ENCODE measurements at places on chromosomes 6 and 20. TPM values are rescaled to one million over a fixed set of nuclear protein-coding genes. Genes with fewer than 3 reads are reported as not detected.

- no peaks in the 10 kb centered on the region for H3K4me1 ChIP-seq
- H3K27me3 ChIP-seq: no peaks in the 10 kb centered on the region
- no peaks in the 10 kb centered on the region for H3K36me3 ChIP-seq
- DNase-seq: no peak
Observed at GRCh38 chr20:46151936-46152335, 33.8 kb downstream of the CD40 start.

DNA sequence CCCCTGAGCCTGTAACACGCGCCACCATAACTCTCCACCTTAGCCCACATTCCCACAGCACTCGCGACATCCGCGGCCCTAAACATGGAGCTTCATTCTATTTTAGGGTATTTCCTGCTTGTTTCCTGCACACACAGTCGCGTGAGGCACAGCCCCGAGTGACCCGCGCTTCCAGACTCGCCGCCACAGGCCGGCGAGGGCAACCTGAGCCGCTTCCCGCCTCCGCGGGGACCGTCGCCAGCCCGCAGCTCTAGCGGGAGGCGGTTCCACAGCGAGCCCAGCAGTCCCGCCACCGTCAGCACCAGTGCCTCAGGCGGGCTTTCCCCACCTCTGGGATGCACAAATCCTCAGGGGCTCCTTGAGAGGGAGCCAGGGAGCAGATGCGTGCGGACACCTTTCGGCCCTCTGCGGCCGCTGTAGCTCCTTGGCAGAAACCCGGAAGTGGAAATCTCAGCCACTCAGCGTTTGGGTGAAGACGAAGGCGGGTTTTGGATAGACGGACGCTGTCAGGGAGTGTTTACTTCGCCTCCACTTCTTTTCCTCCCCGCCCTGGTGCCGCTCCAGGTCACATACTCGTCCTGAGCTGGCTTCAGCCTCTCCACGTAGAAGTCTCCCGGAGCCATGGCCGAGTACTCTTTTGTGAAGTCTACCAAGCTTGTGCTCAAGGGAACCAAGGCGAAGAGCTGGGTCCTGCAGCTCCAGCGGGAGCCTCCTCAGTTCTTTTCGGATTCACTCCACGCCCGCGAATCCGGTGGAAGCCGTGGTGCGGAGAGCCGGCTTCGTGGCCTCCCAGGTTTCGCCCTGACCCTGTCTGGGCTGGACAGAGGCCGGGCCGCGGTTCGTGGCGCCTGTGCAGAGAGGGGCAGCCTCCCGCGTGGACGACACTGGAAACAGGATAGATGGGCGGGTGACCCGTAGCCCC is 2177.4 kb upstream of the DEFB115 start:
- H3K36me3 ChIP-seq: no peaks in the 10 kb centered on the region
- H3K4me3 ChIP-seq: no peak overlapping the region
- H3K27ac ChIP-seq: peak overlapping the region; percentile 59
- H3K4me1 ChIP-seq: no peaks in the 10 kb centered on the region
- DNase-seq: peak; percentile 47
- no peaks in the 10 kb centered on the region for H3K27me3 ChIP-seq

DNA sequence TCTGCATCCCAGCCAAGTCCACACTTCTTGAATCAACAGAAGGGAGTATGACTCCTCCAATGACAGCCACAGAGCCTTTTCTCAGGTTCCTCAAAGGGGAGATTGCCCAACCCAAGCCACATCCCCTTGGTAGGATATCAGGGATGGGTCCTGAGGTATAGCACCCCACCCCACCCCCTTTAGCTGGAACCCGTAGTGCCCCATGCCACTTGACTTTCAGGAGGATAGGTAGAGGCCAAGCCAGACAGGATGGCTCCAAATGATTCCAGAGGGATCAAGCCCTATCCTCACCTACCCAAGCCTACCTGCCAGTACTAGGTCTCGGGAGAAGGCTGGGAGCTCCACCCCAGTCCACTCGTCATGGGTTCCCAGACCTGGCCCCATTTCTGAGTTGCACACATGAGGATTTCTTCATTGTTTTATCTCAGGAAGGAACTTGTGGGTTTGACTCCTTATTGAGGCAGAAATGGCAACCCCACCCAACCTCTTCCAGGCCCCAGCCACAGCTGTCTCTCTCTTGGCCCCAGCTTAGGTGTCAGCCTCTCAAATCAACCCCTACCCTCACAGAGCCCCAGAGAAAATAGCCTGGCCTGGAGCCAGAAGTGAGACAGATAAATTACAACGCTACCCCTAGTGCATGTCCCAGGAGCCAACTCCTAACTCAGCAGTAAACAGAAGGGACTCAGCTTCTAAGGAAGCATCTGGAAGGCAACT is 3.6 kb downstream of the CCND3 start:
- H3K27ac ChIP-seq: peak overlapping the region; percentile 73
- peaks cover 39% of the 10 kb centered on the region for H3K36me3 ChIP-seq
- DNase-seq: peak; percentile 41
- H3K27me3 ChIP-seq: no peaks in the 10 kb centered on the region
- H3K4me1 ChIP-seq: peaks cover 71% of the 10 kb centered on the region

DNA sequence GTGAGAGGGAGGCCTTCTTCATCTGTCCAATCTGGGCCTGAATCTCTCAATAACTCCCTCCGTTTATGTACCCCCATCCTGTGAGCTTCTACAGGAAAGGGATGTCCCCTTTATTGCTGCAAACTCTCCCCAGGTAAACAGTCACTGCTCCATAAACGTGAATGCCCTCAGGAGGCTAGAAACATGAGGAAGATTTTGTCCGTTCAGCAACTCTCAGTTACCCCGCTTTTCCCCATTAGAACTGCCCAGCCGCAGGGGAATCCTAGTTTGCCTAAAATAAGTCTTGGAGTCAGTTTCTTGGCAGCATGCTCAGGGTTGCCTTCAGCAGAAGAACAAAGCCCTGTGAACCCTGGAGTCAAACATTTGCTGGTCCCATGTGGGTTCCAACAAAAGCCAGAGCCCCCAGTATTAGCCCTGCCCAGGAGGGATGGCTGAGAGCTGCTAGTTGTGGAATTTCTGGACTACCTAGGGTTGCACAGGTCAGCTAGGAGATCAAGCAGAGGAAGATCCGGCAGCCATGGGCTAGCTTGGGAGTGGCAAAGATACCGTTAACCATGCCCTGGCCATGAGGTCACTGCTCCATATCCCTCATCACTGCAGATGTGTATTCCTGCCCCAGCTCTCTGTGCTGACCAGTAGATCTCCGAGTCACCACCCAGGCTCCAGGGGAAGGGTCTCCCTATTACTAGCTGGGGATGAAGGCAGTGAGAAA is 640 bp downstream of the LRRN4 start:
- H3K4me1 ChIP-seq: no peaks in the 10 kb centered on the region
- H3K36me3 ChIP-seq: no peaks in the 10 kb centered on the region
- no peaks in the 10 kb centered on the region for H3K27me3 ChIP-seq
- H3K4me3 ChIP-seq: no peak overlapping the region

Gene WFDC12
- total RNA-seq: not detected

GRCh38 chr6:40356242-40356910 is 230.8 kb downstream of the LRFN2 start:
- DNase-seq: no peak
- H3K4me1 ChIP-seq: no peaks in the 10 kb centered on the region
- H3K27ac ChIP-seq: no peak overlapping the region
- H3K27me3 ChIP-seq: no peaks in the 10 kb centered on the region
- no peak overlapping the region for H3K4me3 ChIP-seq

- peak overlapping the region; percentile 61 for H3K4me3 ChIP-seq
- H3K36me3 ChIP-seq: peaks cover 6% of the 10 kb centered on the region
- DNase-seq: peak; percentile 75
- no peaks in the 10 kb centered on the region for H3K27me3 ChIP-seq
Observed at GRCh38 chr6:154156135-154156896, 117.3 kb downstream of the OPRM1 start.

Gene SLC22A3
- not detected for total RNA-seq

DNA sequence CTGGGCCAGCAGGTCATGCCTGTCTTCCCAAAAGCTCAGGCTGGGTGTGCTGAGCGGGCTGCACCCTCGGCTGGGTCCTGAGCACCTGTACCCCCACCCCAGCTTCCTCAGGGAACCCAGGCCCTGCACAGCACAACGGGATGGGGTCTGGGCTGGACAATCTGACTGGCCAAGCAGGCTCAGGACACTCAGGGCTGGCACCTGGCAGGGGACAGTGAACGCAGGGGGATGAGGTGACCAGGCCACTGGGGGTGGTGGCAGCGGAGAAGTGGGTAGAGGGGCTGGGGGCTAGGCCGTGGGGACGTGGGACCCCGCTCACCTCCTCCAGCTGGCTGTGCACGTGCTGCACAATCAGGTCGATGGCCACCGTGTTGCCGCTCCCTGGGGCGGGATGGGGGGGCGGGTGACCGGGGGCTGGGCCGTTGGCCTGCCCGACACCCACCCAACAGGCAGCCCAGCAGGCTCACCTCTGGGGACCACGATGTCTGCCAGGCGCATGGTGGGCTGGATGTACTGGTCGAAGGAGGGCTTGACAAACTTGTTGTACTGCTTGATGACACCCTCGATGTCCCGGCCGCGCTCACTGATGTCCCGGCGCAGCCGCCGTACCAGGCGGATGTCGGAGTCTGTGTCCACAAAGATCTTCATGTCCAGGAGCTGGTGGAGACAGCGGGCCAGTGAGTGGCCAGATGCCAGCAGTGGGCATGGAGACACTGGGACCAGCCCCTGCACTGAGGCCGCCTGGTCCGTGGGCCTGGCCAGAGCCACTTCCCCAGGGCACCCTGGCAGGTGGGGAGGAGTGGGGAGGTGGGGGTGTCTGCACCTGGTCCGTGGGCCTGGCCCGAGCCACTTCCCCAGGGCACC is 11.9 kb downstream of the UCKL1 start:
- H3K4me1 ChIP-seq: peaks cover 48% of the 10 kb centered on the region
- H3K27me3 ChIP-seq: no peaks in the 10 kb centered on the region
- H3K36me3 ChIP-seq: peaks cover 17% of the 10 kb centered on the region
- no peak overlapping the region for H3K27ac ChIP-seq
- no peak overlapping the region for H3K4me3 ChIP-seq

Gene PROCR
- 2.6 TPM for total RNA-seq

Gene SYCP2L
- total RNA-seq: not detected

- H3K36me3 ChIP-seq: no peaks in the 10 kb centered on the region
- no peak for DNase-seq
- H3K27ac ChIP-seq: no peak overlapping the region
- H3K4me3 ChIP-seq: no peak overlapping the region
Observed at GRCh38 chr6:135759831-135760230, 91.7 kb upstream of the PDE7B start.

Gene ECT2L
- total RNA-seq: not detected

Gene GHRH
- not detected for total RNA-seq

DNA sequence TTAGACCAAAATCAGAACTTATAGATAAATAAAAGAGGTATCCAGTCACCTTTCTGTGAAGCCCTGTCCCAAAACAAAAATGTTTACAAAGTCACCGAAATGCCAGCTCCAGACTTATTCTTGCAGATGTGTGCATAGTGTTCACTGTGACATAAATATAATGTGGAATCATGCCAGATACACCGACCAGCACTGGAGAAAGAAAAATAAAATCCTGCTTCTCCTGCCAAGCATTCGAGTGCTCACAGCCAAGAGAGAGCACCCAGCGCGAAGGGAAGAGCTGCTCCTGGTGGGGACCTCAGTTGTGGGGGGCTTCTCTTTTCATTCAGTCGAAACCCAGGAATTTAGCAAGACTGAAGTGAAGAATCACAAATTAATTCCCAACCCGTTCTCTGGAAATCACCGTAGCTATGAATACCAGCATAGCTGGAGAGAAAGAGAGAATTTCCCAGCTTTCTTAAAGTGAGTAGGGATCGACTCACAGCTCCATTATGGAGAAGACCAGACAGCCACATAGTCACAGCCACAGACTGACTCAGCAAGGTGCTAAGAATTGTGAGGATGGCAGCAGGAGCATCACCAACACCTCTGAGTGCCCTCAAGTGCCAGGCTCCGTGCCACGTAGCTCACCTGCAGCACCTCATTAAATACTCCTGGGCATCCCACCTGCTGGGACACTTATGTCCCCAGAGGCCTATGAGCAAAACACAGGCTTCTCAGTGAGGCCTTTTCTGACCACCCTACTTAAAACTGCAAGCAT is 33.2 kb downstream of the BFSP1 start:
- no peaks in the 10 kb centered on the region for H3K36me3 ChIP-seq
- H3K4me3 ChIP-seq: no peak overlapping the region
- H3K4me1 ChIP-seq: no peaks in the 10 kb centered on the region
- no peaks in the 10 kb centered on the region for H3K27me3 ChIP-seq
- no peak for DNase-seq

Gene DBNDD2
- 12.6 TPM for total RNA-seq

DNA sequence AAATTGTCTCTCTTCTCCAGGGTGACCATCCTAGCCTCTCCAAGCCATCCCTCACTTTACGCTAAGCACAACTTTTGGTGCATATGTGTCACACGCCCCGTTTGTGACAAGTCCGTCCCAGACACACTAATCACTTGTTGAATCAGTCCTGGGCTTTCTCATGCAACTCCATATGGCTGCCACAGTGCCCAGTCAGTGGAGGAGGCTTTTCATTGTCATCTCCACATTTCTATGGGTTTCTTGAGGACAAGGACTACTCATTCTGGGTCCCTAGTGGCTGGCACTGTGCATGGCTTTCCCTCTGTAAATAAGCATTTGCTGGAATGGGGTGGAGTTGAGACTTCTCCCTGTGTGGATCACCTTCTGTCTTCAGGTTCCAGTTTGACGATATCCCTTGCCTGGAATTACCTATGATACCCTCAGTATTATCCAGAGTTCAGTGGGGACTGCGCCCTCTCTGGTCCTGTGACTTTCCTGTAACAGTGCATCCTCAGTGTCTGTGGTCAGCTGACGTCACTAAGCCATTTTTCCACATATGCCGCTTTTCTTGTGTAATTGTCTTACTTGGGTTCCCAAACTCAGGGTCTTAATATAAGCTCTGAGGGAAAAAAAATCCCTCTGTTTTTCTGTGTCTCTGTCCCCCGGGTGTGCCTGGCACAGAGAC is 59.8 kb upstream of the MYL9 start:
- no peak overlapping the region for H3K4me3 ChIP-seq
- H3K4me1 ChIP-seq: no peaks in the 10 kb centered on the region
- peaks cover 3% of the 10 kb centered on the region for H3K36me3 ChIP-seq
- no peak for DNase-seq
- H3K27me3 ChIP-seq: no peaks in the 10 kb centered on the region

DNA sequence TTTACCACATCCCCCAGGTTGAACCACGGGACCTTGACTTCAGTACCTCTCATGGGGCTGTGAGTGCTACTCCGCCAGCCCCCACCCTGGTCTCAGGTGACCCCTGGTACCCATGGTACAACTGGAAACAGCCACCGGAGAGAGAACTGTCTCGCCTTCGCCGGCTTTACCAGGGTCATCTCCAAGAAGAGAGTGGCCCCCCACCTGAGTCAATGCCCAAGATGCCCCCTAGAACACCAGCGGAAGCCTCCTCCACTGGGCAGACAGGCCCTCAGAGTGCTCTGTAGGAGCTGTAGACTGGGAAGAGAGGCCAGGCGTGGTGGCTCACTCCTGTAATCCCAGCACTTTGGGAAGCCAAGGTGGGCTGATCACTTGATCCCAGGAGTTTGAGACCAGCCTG is 1.2 kb upstream of the ATAT1 start:
- peaks cover 16% of the 10 kb centered on the region for H3K4me1 ChIP-seq
- H3K36me3 ChIP-seq: peaks cover 41% of the 10 kb centered on the region
- H3K27ac ChIP-seq: peak overlapping the region; percentile 29
- no peak overlapping the region for H3K4me3 ChIP-seq
- no peak for DNase-seq
- H3K27me3 ChIP-seq: no peaks in the 10 kb centered on the region

- H3K4me1 ChIP-seq: peaks cover 7% of the 10 kb centered on the region
- H3K4me3 ChIP-seq: no peak overlapping the region
- H3K27ac ChIP-seq: no peak overlapping the region
- DNase-seq: no peak
- H3K36me3 ChIP-seq: no peaks in the 10 kb centered on the region
- H3K27me3 ChIP-seq: no peaks in the 10 kb centered on the region
Observed at GRCh38 chr6:2960935-2961334, 10.4 kb downstream of the SERPINB6 start.
